RWPE1 (cell line): ENCODE measurements at places on chromosomes 12 and 14.

DNA sequence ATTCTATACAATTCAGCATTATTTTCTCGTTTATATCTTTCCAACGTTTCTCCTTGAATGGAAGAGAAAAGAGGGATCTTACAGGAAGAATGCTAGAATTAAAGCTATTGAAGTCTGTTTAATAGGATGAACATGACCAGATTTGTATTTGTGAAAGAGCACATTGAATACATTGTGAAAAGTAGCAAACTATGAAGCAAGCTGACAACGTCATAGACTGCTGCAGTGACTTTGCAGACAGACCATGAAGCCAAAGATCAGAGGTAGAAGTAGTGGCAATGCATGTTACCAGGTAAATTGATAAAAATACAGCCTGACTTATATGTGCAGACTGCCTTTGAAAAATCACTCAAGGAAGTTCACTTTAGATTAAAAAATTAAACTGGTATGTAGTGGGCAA, 146.1 kb downstream of the RASSF9 start:
- DNase-seq: no peak

- DNase-seq: no peak
Measured at GRCh38 chr12:42221726-42222125, 16.3 kb downstream of the YAF2 start.

DNA sequence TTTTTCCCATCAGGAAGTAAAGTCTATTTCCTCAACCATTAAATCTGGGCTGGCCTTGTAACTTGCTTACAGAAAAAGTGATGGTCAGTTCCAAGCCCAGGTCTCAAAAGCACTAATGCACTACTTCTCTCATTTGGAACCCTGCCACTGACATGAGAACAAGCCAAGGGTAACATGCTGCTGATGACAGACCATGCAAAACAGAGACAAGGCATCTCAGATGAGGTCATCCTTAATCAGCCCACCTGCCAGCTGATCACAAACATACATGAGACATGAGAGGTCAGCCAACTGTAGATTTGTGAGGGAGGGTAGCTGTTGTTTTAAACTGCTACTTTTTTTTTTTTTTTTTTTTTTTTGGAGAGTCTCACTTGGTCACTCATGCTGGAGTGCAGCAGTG, 16.2 kb downstream of the TWF1 start:
- DNase-seq: no peak

DNA sequence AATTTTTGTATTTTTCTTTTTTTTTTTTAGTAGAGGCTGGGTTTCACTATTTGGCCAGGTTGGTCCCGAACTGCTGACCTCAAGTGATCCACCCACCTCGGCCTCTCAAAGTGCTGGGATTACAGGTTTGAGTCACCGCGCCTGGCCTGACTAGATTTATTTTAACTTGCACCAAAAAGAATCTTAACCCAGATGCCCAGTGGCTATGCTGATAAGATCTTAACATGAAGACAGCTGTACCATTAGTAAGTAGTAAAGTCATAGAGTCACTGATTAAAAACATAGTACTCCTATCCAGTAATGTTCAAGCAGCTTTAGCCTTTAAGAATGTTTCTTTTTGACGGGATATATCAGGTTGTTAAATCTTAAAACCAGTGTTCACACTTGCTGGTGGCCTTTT, 1061.8 kb upstream of the FLRT2 start:
- no peak for DNase-seq

GRCh38 chr12:111454311-111454710, 48.6 kb downstream of the SH2B3 start:
- no peak for DNase-seq

DNA sequence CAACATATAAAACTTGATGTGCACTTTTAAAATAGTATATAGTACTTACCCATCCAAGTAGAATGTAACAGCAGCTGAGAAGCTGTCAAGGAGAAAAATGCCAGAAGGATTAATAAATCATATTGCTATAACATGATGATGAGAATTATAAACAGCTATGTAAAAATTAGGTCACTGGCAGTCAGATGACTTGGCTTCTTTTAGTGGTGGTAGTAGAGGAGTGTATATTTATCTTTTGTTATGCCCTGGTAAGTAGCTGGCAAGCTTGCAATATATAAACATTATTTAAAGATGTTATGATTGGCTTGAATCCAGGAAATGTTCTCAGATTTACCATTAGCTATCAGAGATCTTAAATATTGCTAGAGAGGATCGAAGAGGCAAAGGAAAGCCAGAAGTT, 471.0 kb upstream of the MGAT4C start:
- peak; percentile 5 for DNase-seq

- peak; percentile 79 for DNase-seq
Measured at GRCh38 chr12:59973515-59973914, 377.7 kb downstream of the SLC16A7 start.

DNA sequence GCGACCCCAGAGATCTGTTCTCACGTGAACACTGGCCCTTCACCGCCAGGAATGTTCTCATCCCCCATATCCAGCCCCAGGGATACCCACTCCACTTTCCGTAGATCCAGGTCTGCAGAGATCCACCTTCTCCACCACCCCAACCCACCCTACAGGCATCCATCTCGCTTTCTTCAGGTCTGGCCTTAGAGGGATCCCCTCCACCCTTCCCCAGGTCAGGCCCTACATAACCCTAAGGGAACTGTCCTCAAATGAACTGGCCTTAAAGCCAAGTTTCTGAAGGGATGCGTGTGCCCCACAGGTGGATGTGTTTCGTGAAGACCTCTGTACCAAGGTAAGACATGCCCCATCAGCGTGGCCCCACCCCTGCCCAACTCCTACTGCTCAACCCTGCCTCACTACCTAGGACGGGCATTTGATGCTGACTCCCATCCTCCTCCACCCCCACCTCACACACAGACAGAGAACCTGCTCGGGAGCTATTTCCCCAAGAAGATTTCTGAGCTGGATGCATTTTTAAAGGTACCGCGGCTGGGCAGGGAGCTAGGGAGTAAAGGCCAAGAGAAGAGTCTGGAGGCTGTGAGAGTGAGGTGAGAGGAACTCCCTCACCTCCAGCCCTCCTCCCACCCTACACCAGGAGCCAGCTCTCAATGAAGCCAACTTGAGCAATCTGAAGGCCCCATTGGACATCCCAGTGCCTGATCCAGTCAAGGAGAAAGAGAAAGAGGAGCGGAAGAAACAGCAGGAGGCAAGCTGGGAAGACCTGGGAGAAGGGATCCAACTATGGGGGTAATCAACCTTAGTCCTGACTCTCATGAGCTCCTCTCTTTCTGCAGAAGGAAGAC, 912 bp downstream of the PSME1 start:
- DNase-seq: no peak

DNA sequence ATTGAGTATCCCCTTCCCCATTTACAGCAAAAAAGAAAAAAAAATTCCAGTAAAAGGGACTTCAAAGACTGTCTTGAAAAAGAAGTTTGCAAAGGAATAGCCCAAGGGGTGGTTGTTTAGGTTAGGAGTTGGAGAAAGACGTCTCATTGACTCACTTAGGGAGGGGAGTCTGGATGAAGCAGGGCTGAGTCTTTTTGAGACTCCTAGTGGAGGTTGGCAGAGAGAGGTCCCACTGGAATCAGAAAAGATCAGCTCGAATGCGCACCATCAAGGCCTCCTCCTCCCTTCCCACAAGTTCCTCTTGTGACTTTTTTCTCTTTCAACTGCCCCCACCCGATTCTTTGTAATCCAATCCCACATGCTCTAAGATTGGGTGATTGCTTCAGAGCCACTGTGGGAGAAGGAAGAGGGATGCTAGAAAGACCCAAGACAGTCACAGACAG, 1.9 kb downstream of the ARHGEF40 start:
- DNase-seq: no peak

- DNase-seq: peak; percentile 36
Measured at GRCh38 chr12:64696080-64696741, 63.0 kb downstream of the GNS start.

GRCh38 chr14:73776194-73776537, 62.0 kb upstream of the PNMA1 start:
- DNase-seq: no peak

DNA sequence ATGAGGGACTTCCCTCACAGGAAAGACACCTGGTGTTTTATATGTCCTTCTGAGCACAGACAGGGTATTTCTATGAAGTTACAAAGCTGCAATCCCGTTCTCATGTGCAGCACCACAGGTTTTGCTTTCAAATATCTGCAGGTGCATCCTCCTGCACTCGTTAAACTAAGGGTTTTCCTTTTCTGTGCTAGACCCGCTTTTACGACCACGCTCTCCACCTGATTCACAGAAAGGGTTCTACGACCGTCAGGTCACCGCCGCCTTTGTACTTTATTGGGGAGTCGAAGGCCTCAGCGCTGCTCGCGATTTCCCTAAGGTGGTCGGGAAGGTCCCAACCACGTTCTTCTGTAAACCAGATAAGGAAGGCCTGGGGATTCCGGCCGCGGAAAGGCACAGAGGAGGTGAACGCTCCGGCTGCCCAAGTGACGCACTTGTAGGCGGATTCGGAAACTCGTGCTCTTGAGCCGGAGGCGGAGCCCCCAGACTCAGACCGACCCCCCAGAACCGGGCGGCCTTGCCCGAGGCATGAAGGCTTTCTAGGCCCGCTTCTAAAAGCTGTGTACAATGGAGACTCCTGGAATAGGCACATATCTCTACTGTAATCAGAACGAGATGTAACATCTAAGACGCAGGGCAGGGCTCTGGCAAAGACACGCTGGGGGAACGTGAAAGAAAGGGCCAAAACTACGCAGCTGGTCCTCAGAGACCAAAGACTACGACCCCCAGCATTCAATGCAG, 995 bp upstream of the HSP90B1 start:
- DNase-seq: peak; percentile 91

DNA sequence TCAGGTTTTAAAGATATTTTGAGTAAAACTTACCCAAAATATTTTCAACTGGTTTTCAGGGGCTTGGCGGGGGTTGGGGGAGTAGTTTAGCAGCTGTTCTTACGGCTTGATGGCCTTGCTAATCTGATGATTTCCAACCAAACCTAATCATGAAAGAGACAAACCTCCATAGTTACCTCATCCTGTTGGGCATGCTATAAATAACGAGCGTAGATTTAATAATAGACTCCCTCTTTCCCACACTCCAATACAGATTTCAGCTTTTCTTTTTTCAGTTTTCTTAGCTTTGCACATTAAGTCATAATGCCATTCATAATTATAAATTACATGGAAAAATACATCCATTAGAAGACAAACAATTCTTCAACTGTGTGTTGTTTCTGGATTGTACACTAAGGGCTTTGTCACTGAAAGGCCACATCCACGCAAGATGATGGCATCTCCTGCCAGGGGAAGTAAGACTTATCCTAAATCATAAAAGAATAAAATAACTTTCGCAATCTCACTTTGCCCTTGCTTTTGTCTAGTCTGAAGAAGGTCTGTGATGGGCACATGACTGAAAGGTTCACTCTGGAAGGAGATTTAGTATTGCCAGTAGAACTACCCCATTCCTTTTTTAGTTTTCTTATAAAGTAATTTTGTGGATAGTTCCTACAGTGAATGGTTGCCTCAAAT, 23.2 kb downstream of the ITPR2 start:
- no peak for DNase-seq

- no peak for DNase-seq
Measured at GRCh38 chr12:123038966-123039365, 58.5 kb downstream of the ARL6IP4 start.

DNA sequence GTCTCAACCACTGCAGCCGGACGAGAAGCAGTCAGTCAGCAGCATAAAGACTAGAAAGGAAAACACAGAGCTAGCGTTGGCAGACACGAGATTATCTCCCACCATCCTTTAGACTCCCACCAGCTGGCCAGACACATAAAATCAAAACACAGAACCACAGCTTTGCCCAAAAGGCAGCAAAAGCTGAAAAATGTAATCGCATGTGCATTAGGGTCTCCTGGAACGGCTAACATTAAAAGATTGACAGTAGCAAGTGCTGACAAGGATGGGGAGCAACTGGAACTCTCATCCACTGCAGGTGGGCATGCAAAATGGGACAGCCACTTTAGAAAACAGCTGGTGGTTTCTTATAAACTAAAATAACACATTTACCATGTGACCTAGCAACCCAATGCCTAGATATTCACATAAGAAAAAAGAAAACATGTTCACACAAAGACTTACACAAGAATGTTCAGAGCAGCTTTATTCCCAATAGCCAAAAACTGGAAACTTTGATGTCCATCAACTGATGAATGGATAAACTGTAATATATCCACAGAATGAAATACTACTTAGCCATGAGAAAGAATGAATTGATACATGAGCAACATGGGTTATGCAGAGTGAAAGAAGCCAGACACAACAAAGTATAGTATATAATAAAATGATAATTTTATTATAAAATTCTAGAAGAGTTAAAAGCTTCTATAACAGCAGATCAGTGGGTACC, 37.7 kb downstream of the NCOR2 start:
- DNase-seq: no peak

- no peak for DNase-seq
Measured at GRCh38 chr14:106681568-106681967, 1155.2 kb downstream of the TMEM121 start.

DNA sequence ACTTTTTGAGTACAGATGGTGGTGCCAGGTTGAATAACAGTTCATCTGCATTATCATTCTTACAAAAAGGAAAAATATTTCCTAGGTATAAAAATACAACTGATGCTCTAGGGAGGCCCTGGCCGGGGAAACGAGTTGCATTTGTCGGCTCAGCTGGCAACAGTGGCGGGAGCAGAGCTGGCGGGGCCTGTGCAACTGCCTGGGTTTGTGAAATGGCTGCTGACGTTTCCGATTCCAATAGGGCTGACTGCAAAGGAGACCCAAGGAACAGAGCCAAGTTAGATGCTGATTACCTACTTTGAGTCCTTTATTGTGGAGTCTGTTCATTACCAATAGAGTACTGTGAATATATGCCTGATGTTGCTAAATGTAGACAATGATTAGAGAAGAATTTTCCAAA, 25.8 kb upstream of the PHLDA1 start:
- no peak for DNase-seq

DNA sequence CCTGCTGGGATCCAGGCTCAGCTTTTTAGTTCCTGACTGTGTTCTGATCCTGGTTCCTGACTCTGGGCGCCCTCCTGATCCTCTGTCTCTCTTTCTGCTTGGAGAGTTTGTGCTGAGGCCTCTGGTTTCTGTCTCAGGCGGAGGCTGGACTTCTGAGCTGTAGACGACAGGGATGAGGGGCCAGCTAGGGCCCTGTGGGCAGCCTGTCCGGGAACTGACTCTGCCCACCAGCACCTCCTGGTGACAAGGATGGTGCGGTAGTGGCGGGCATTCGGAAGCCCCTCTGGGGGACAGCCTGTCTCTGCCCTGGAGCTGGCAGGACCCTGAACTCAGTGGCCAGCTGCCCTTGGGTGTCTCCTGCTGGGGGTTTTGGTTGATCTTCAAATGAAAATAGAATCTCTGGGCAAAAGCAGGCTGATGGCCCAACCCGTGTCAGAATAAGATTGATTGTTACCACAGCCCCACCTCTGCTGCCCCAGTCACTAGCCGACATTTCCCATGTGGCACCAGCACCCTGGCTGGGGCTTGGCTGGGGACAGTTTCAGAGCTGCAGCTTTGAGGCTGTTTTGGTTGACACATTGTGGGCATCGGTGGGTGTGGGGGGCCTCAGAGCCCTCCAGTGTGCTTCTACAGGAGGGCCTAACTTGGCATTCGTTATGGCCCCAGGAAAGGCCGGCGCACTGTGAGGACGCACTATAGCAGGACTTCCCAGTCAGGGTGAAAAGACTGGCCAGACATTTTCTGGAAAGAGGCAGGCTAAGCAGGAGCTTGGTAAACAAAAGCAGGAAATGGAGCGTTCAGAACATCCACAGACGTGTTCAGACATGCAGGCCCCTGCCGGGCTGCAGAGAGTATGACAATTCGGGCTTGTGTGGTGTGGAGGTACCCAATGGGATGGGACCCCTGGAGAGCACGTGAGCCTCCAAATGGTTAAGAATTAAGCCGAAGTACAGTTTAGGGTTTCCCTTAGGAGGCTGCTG, 16.2 kb downstream of the KRT80 start:
- peak; percentile 89 for DNase-seq

- peak; percentile 86 for DNase-seq
Measured at GRCh38 chr12:26691234-26691970, 141.6 kb downstream of the ITPR2 start.
